ENCODE measurements at places on chromosomes 4 and X.

DNA sequence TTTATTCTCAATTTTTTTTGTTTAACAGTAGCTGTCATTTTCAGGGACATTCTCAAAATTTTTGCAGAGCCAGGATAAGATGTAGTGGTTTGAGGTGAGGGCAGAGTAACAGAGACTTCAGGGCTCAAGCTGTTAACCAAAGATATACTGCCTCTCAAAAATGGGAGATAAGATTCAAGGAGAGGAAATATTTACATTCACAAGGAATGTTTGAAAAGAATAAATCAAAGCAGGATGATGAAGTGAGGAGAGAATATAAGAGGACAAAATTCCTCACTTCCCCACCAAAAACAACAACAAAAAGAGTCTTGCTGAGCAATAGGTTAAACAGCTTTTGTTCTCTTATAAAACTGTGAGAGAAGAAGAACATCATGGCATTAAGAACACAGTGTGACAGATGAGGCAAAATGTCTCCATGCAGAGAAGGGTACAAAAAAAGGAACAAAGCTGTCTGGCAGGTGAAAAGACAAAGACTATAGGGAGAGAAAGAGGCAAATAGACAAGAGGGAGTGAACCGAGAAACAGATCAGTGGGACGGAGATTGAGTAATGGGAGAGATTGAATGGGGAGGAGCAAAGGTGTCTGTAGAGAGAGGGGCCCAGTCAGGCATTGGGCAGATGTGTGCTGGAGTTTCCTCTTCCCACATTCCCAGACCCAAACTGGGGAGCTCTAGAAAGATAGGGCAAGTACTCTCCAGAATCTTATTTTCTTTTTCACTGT, 106.1 kb upstream of the TMEM150C start:
- no peak for DNase-seq

GRCh38 chrX:134891652-134892051, 99.1 kb upstream of the SMIM10 start:
- no peak for DNase-seq

- no peak for DNase-seq
These were observed 104.7 kb upstream of the TLR2 start for GRCh38 chr4:153579410-153579809.

DNA sequence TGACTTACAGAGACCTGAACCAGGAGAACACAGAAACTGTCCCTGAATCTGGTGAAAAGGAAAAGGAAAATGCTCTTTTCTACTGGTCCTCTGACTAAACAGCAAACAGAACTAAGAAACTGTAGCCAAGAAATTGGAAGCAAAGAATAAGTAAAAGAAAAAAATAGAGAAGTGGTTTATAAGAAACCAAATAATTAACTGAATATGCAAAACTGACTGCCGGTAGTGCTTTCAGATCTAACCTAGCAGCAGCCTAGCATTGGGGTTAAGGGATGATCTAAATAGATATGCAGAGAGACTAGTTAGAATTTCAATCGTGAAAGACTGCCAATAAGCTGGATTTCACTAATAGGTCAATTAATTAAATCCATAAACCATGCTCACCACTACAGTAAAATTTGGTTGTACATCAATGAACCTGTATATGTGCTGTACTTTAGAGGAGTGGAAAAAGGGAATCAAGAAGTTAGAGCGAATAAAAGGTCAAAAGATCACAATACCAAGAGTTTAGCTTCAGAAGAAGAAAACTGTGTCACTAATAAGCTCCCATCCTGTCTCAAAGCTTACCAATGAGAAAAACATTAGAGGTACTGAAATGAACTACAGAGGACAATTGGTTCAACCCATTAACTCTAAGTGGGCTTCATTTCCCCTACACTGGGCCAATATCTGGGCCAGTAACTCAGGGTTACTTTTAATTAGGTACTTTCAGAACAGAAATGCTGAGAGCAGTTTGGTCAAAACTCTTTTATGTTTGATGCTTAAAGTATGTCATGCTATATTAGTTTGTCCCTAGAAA, 53.6 kb downstream of the KLHL13 start:
- no peak for DNase-seq

Data from activated CD4-positive, alpha-beta T cell treated with anti-CD3 and anti-CD28 coated beads, Interleukin-2, Interleukin-6, amounts not matched to agents 100 ng/mL and 50 ng/mL, durations not matched to agents 16 hours and 8 hours (primary cell).